ENCODE measurements at places on chromosomes 2 and 18. TPM values are rescaled to one million over a fixed set of nuclear protein-coding genes. Genes with fewer than 3 reads are reported as not detected.

Gene BMP10
- not detected for polyA plus RNA-seq

Gene ALPG
- not detected for polyA plus RNA-seq

Gene GREB1L
- 4.0 TPM for polyA plus RNA-seq

Gene SP5
- polyA plus RNA-seq: 0.08 TPM

Gene FOXI3
- polyA plus RNA-seq: not detected

Gene TMEM37
- polyA plus RNA-seq: 0.88 TPM

Gene CHMP3
- 120 TPM for polyA plus RNA-seq

Gene PROC
- not detected for polyA plus RNA-seq

Gene POTEJ
- polyA plus RNA-seq: not detected

Gene DSC3
- polyA plus RNA-seq: 0.22 TPM

Gene GALR1
- polyA plus RNA-seq: under 0.01 TPM

Gene POTEI
- not detected for polyA plus RNA-seq

Gene PPP1R1C
- 18.7 TPM for polyA plus RNA-seq

Gene HS6ST1
- polyA plus RNA-seq: 26.5 TPM

Gene IL37
- not detected for polyA plus RNA-seq

Gene ALK
- not detected for polyA plus RNA-seq

Gene CIB4
- polyA plus RNA-seq: not detected

Gene CD28
- 0.08 TPM for polyA plus RNA-seq

Gene MZT2B
- 279 TPM for polyA plus RNA-seq

Gene SCN3A
- 0.39 TPM for polyA plus RNA-seq

Gene ASB18
- polyA plus RNA-seq: 6.2 TPM

Gene EVA1A
- polyA plus RNA-seq: 1.4 TPM

Gene CEP68
- 7.6 TPM for polyA plus RNA-seq

Gene POTEC
- polyA plus RNA-seq: not detected

Gene PARD6G
- 0.69 TPM for polyA plus RNA-seq

Gene HOXD3
- polyA plus RNA-seq: 0.30 TPM

Gene SNX17
- 106 TPM for polyA plus RNA-seq

Gene DUSP28
- polyA plus RNA-seq: 3.6 TPM

Gene RFTN2
- 1.1 TPM for polyA plus RNA-seq

Gene SNTG2
- 0.65 TPM for polyA plus RNA-seq

Gene SLC11A1
- 8.9 TPM for polyA plus RNA-seq

Gene SLC4A3
- polyA plus RNA-seq: 236 TPM

Gene TMEM200C
- 3.4 TPM for polyA plus RNA-seq

Gene TNFAIP6
- polyA plus RNA-seq: 1.7 TPM

Gene SRBD1
- 3.8 TPM for polyA plus RNA-seq

Gene AMMECR1L
- 12.6 TPM for polyA plus RNA-seq

Gene CYP1B1
- polyA plus RNA-seq: 3.9 TPM

Gene CYP27C1
- 0.06 TPM for polyA plus RNA-seq

Gene UPP2
- polyA plus RNA-seq: not detected

Data from heart left ventricle (tissue), 16 donors.